Dorsolateral prefrontal cortex (tissue), 122 donors: ENCODE measurements at places on chromosomes 13 and 19.

DNA sequence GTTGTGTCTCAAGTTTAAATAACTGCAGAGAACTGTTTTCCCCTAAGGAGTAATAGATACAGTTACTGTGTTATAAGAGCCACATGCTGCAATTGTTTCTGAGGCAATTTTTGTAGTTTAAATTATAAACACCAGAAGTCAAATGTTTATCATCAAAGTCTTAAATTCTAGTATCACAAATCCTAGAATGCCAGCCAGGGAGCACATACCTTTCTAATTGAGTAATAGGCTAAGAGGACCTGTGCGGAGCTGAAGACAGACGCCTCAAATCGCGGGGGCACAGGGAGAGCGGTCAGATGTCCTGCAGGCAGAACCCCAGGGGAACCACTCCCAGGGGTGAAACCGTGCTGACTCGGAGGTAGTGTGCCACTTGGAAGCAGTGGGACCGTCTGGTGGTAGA is 65.2 kb upstream of the TNFRSF19 start:
- no peak for DNase-seq

DNA sequence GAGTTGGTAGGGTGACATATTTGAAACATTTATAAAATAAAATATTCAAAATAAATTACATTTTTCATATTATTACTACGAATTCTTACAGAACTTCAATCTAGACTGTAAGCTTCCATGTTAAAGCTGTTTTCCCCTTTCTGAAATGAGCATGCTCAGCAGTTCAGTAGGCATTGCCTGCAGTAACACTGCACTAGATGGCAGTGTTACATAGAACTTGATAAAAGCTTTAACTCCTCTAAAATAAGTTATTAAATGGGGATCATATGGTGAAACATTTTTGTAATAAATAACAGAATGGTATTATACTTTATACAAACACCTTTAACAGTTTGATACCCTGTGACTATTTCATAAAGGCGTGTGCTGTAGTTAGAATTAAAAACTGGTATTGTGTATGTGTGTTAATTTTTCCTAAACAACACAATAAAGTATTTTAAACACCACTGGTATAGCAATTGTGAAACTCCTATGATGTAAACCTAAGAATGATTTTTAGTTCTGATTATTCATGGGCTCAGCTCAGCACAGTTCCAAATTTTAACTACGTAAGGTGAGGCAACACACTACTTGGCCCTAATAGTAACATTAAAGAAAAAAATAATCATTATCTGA is 11.6 kb upstream of the GPR18 start:
- no peak for DNase-seq

- DNase-seq: no peak
These were observed 1411.2 kb upstream of the MIR17HG start for GRCh38 chr13:89936256-89936655.

DNA sequence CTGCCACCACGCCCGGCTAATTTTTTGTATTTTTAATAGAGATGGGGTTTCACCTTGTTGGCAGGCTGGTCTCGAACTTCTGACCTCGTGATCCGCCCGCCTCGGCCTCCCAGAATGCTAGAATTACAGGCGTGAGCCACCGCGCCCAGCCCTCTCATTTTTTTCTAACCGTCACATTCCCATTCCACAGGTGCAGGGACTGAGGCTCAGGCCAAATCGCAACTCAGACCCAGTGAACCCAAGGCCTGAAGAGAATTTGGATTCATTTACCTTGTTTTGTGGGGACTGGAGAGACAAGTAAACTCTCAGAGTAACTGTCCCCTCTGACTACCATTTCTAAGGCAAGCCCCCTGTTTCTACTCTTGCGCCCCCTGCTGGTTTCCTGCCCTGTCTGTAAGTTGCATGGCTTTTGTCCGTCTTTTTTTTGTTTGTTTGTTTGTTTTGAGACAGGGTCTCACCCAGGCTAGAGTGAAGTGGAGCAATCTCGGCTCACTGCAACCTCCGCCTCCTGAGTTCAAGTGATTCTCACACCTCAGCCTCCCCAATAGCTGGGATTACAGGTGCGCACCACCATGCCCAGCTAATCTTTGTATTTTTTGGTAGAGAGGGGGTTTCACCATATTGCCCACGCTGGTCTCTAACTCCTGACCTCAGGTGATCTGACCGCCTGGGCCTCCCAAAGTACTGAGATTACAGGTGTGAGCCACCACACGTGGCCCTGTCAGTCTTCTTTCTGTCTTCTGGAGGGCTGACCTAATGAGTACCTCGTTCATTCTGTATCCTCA is 2.3 kb upstream of the STRN4 start:
- no peak for DNase-seq

GRCh38 chr13:30103161-30103840 is 204.1 kb downstream of the KATNAL1 start:
- DNase-seq: no peak

DNA sequence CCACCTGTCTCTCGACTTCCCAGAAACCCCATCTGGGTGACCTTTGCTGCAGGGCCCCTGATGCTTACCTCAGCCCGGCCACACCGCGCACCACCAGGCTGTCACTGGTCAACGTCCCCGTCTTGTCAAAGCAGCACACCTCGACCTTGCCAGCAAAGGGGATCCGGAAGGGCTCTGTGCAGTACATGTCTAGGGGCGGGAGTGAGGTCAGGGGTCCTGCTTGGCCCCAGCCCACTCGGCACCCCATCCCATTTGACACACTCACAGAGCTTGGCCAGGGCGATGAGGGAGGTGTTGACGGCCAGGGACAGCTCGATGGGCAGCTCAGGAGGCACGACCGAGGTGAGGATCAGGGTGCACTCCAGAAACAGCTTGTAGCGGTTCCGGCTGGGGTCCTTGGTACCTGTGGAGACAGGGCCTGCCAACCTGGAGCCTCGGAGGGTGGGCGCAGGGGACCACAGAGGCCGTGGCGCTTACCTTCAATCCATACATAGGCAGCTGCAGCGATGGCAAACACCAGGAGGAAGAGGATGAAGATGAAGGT is 8.4 kb downstream of the ATP13A1 start:
- no peak for DNase-seq

DNA sequence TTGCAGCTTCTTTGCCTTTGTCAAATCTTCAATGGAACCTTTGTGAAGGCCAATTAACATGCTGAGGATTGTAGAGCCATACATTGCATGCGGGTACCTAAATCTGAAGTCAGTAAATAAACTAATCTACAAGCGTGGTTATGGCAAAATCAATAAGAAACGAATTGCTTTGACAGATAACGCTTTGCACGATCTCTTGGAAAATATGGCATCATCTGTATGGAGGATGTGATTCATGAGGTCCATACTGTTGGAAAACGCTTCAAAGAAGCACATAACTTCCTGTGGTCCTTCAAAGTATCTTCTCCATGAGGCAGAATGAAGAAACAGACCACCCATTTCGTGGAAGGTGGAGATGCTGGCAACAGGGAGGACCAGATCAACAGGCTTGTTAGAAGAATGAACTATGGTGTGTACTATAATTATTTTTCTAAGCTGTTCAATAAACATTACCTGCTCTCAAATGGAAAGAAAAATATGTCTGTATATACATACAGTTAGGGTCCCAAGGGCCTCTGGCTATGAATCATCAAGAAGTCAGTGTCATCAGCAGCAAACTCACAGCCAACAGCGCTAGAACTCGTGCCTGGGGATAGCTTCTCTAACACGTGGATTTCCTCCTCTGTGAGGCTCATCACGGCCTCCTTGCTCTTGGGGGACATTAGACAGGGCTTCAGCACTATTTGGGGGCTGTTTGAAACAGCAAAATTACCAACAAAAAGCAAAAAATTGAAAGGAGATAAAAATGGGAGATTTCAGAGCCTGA is 2.9 kb upstream of the CD70 start:
- no peak for DNase-seq

GRCh38 chr19:2575734-2576481 is 100.0 kb downstream of the GADD45B start:
- no peak for DNase-seq

DNA sequence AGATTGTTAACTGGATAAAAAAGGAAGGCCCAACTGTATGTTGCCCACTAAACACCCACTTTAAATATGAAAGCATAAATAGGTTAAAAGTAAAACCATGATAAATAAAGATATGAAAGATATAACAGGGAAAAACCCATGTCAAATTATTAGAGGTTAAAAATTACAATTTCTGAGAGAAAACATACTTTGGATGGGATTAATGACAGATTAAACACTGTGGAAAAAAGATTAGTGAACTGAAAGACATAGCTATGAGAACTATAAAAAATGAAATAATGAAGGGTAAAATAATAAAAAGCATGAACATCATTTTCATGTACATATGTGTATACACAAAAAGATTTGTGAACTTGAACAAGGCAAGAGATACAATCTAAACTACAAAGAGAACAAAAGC is 2.2 kb upstream of the ZNF577 start:
- no peak for DNase-seq

GRCh38 chr19:33311326-33311682 is 9.0 kb upstream of the CEBPA start:
- no peak for DNase-seq

DNA sequence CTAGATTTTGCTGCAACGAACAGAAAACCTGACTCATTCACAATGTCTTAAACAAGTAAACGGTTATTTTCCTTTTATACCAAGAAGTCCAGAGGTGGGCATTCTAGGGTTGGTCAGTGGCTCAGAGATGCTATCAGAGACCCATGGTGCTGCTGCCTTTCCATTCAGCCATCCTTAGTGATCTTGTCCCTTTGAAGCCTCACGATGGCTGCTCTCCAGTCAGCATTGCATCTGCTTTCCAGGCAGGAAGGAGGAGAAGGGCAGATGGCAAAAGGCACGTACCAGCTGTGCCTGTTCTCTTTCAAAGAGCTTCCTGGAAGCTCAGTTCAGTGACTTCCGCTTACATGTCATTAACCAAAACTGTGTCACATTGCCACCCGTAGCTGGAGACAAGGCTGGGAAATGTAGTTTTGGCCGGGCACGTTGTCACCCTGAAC is 30.1 kb downstream of the WDFY2 start:
- DNase-seq: peak; percentile 65

- no peak for DNase-seq
These were observed 3.7 kb downstream of the ITM2B start for GRCh38 chr13:48236528-48237353.

DNA sequence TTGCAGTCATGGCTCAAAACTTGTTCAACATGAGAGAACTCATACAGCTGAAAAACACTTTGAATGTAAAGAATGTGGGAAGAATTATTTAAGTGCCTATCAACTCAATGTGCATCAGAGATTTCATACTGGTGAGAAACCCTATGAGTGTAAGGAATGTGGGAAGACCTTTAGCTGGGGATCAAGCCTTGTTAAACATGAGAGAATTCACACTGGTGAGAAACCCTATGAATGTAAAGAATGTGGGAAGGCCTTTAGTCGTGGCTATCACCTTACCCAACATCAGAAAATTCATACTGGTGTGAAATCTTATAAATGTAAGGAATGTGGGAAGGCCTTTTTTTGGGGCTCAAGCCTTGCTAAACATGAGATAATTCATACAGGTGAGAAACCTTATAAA is 20.1 kb downstream of the ZNF283 start:
- DNase-seq: no peak

- no peak for DNase-seq
These were observed 260.3 kb downstream of the SLITRK6 start for GRCh38 chr13:85538957-85539356.

DNA sequence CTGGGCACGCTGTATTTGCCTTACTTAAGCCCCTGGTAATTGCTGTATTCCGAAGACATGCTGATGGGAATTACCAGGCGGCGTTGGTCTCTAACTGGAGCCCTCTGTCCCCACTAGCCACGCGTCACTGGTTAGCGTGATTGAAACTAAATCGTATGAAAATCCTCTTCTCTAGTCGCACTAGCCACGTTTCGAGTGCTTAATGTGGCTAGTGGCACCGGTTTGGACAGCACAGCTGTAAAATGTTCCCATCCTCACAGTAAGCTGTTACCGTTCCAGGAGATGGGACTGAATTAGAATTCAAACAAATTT is 676 bp downstream of the BRCA2 start:
- DNase-seq: no peak

DNA sequence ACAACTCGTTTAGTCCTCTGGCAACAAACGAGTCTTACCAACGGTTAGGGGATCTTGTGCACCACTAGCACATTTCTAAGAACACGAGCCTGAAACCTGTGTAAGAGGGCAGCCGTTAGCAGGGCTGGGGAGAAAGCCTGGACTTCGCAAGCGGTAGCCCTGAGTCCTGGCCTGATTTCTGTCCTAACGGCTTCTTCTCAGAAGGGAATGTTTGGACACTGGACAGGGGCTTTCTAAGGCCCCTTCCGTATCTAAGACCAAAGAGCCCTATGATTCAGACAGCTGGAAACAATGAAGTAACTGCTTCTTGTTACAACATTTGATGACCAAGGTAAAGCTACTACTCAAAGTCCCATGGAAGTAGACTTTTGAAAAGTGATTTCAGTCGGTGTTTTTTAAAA is 2.2 kb downstream of the ANKRD10 start:
- DNase-seq: no peak

DNA sequence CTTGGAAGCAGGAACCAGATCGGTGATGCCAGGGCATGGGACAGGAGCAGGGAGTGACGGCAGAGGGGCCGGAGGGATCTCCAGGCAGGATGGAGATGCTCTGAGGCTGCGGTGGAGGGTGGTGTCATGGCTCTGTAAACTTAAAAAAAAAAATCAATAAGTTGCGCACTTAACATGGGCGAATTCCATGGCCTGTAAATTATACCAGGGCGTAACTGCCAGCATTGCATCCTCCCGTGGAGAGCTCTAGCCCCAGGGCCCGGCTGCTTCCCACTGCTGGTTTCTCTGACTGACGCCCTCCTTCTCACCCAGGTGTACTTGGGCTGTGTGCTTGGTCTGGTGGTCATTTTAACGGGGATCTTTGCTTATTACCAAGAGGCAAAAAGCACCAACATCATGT is 8.7 kb downstream of the ATP12A start:
- no peak for DNase-seq

DNA sequence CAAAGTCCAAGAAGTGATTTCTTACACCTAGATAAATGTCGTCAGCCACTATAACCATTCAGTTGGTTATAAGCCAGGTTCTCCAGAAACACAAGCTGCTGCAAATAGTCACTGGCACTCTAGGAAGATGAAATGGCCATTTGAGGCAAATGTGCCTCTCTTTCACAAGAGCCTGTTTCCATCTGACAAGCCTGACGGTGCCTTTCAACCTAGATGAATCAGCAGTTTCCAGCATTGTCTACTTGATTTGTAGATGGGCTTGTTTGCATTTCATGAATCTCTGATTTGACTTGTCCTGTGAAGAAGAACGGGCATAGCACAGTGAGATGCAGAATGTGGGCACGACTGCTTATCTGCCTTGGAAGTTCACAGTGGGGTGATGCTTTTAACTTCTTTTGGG is 327.2 kb downstream of the LMO7 start:
- DNase-seq: no peak

DNA sequence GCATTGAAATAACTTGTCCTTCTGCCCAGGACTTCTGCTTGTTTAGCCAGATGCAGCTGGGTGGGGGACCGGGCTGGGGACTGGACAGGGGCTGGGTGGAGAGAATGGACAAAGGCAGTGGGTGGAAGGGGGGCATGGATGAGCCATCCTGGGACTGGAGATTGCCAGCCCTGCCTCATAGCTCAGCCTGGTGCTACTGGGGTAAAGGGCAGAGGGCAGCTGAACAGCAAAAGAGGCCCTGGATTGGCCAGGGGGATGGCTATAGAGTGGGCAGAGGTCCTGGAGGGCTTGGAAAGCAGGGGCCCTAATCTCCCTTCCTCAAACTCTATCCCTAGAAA is 17.7 kb upstream of the PLAUR start:
- peak; percentile 76 for DNase-seq

GRCh38 chr13:21347753-21348318 is 111.3 kb downstream of the ZDHHC20 start:
- no peak for DNase-seq
